ENCODE measurements at places on chromosomes 4 and X.

GRCh38 chr4:5928274-5928673 lies 35.4 kb upstream of the CRMP1 start:
- no peak for DNase-seq

DNA sequence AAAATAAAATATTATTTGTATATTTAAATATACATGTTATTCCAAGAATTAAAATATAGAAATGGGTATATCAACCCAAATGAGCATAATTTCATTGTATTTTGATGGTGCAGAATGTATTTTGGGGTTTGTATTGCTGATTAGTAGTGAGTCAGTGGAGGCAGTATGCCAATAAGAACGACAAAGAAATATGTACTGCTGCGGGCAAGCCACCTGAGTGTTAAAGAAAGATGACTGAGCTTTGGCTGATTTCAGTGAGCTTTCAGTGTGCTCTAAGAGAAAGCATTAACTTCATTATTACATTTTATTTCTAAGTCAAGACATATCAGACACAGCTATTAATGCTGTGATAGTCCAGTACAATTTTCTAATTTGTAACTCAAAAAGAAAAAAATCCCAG lies 297.8 kb downstream of the ANK2 start:
- DNase-seq: no peak

GRCh38 chr4:128876200-128876599 lies 66.7 kb downstream of the JADE1 start:
- no peak for DNase-seq

GRCh38 chrX:100750883-100751282 lies 19.0 kb upstream of the SYTL4 start:
- no peak for DNase-seq

GRCh38 chr4:1769692-1770091 lies 23.4 kb upstream of the FGFR3 start:
- no peak for DNase-seq

DNA sequence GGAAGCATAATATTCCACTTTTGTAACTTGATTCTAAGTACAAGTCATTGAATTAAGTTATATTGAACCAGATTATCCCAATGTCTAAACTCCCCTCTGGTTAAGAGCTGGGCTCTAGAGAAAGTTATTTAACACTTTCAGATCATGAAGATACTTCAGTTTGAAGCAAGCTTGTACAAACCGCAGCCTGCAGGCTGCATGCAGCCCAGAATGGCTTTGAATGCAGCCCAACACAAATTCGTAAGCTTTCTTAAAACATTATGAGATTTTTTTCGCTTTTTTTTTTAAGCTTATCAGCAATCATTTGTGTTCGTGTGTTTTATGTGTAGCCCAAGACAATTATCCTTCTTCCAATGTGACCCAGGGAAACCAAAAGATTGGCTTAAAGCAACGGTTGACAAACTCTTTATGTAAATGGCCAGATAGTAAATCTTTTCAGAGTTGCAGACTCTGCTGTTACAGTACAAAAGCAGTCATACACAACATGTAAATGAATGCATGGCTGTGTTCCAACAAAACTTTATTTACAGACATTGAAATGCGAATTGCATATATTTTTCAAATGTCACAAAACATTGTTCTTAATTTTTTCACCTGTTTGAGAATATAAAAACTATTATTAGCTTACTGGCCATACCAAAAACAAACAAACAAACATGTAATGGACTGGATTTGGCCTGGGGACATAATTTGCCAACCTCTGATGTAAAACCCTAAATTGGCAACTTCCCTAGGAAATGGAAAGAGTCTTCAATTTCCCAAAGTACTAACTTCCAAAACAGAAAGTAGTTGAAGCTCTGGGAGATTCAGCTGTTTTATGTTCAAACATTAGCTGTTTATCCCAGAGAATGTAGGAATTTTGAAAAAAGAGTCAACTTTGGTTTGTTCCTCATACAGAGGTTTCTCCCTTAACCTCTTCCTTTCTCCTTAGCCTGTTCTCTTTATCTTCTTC lies 201.1 kb upstream of the MBNL3 start:
- no peak for DNase-seq

- DNase-seq: no peak
Measured at GRCh38 chr4:153366486-153366885, 22.0 kb downstream of the MND1 start.

GRCh38 chr4:113051361-113051760 lies 1.9 kb downstream of the ANK2 start:
- DNase-seq: no peak

GRCh38 chr4:176123710-176124407 lies 58.2 kb downstream of the WDR17 start:
- DNase-seq: no peak

- no peak for DNase-seq
Measured at GRCh38 chr4:153759407-153760316, at the start of gene RNF175. Gene RNF175, minus strand, starts transcription at chr4:153760024. Its CDS starts 162 bp downstream, at chr4:153759862.

DNA sequence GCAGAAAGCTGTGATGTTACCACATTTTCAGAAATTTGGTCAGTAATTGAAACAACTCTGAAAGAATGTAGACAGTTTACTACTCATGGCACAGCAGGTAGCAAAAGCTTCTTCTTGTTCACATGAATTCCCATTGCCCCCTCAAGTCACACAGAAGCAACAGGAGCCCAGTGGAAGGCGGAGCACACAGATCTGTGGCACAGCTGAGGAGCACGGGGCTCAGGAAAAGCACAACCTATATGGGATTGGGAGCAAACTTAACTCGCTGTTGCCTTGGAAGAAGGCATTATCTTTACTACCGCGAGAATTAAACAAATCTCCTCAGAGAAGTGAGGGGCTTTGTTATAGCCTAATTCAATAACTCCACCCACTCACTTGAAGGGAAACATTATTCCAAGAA lies 358.5 kb downstream of the SPOCK3 start:
- DNase-seq: no peak

GRCh38 chr4:150510176-150510865 lies 71.6 kb upstream of the MAB21L2 start:
- no peak for DNase-seq

GRCh38 chrX:136146614-136147314 lies 569 bp upstream of the FHL1 start:
- DNase-seq: peak; percentile 21
